LNCaP clone FGC (cell line): ENCODE measurements at places on chromosomes 6 and 20.

- no peak for DNase-seq
These were observed 600.8 kb downstream of the MEI4 start for GRCh38 chr6:78253618-78254017.

- no peak for DNase-seq
These were observed 28.4 kb upstream of the GCLC start for GRCh38 chr6:53573299-53573698.

- no peak for DNase-seq
These were observed 533 bp downstream of the OSTM1 start for GRCh38 chr6:108074057-108074358.

GRCh38 chr6:139547122-139547776 is 172.8 kb upstream of the CITED2 start:
- no peak for DNase-seq

- DNase-seq: no peak
These were observed 205.2 kb upstream of the ECI2 start for GRCh38 chr6:4340544-4340943.
